Right forelimb (tissue), 1 donor: ENCODE measurements at places on chromosomes 7 and 10.

- DNase-seq: no peak
Measured at GRCh38 chr10:51109801-51110533, 35.7 kb downstream of the PRKG1 start.

DNA sequence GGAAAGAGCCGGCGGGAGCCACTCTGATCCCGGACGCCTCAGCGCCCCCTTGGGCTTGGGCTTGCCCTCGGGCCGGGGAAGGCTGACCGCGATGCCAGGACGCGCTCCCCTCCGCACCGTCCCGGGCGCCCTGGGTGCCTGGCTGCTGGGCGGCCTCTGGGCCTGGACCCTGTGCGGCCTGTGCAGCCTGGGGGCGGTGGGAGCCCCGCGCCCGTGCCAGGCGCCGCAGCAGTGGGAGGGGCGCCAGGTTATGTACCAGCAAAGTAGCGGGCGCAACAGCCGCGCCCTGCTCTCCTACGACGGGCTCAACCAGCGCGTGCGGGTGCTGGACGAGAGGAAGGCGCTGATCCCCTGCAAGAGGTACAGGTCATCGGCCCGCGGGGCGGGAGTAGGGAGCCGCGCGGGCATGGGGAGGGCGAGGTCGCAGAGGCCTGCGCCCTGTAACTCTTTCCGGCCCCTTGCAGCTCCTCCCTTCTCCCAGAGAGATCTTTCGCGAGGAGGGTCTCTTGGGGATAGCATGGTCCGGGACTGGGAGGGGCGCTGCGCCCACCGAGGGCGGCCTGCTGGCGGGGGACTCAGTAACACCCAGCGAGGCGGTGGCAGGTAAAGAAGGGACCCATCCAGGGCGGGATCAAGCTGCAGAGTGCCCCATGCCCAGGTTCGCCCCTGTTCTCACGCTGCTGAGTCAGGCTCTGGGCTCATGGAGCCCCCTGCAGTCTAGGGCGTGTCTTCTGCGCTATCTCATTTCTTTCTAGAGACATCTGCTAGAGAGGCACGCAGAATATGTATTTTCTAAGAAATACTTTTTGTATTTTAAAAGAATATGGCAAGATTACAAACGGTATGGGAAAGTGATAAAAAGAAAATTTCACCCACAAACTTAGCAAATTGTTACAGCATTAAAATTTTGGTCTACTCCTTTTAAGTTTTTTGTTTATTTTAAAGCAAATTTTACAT is 687 bp downstream of the EPDR1 start:
- peak; percentile 75 for DNase-seq

DNA sequence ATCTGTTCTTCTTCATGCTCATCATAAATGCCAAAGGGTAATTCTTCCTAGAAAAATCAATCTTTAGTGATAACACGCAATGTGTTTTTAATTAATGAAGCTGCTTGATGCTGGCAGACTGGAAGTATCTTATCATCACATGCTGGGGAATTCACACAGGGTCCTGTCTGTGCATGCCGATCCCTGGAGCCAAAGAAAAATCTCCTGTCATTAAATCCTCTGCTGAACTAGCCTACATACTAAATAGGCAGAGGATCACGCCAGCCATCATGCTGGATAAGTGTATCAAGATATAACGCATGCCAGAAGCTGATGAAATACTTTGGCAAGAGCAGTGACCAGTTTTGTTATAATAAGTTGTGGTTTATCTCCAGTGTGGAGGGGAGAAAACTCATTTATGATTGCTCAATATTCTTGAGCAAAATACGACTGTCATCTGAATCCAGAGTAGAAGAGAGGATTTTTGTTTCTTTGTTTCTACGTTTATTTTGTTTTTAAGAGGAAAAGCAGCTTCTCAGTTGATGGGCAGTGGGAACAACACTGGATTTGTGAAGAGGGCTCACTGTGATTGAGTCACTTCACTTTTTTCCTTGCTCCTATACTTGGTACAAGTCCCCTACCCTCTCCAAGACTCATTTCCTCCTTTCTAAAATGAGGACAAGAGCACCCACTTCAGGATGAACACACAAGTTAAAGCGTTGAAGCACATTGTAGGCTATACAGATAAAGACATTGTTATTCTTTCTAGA is 649.1 kb downstream of the TNS3 start:
- DNase-seq: no peak

GRCh38 chr10:123878666-123879303 is 12.8 kb downstream of the CPXM2 start:
- DNase-seq: no peak

DNA sequence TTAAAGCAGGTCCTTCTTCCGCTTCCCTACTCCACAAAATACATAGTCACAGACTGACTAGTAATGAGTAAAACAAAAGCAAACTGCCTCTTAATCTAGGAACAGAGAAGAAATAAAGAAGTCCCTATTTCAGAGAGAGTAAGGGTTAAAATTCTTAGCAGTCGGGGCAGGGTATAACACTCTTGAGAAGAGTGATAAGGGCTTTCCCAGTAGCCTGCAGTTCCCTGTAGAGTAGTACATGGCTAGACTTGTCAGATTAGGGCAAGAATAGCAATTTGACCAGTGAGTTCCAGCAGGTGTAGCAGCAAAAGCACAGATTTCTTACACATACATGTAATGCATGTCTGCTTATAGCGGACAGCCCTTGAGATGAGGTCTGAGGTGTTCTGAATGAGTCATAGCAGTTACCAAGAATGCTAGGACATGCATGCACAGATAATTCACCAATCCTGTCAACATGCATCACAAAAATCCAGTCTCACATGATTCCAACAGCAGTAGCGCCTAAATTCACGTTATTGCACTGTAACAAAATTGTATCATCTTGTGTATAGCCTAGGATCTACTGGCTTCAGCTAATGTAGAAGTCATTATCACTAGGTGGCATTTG is 40.7 kb downstream of the BTRC start:
- DNase-seq: no peak

DNA sequence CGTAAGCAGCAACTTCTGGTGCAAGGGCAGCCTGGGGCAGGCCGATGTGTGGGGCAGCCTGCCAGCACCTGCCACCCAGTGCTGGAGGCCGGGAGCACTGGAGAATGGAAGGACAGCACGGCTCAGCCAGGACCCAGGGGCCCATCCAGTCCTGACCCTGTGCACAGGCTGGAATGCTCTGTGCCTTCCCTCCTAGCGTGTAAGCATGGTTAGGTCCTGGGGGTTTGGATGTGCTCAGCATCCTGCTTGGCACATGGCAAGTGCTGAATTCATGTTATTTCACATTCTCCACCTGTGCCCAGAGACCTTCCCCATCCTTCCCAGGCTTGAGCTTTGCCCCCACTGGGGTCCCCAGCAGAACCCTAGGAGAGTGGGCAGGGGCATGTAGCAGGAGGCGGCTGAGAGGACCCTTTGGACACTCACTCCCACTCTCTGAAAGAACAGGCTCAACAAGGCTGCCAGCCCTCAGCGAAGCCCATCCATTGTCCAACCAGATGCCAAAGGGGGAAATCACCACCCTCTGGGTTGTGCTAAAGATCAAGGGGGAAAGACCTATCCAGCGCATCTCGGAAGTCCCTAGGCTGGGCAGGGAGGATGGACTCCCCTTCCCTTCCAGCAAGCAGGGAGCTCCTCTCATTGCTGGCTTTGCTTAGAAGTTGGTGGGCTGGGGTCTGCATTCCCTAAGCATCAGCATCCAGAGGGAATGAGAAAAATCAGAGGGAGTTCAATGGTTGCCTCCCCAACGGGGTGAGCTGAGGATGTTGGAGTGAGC is 29.7 kb downstream of the ANXA8 start:
- DNase-seq: peak; percentile 31

GRCh38 chr7:28136420-28136819 is 44.2 kb downstream of the JAZF1 start:
- DNase-seq: no peak

GRCh38 chr10:86368987-86369386 is 2.4 kb upstream of the GRID1 start:
- peak; percentile 21 for DNase-seq

DNA sequence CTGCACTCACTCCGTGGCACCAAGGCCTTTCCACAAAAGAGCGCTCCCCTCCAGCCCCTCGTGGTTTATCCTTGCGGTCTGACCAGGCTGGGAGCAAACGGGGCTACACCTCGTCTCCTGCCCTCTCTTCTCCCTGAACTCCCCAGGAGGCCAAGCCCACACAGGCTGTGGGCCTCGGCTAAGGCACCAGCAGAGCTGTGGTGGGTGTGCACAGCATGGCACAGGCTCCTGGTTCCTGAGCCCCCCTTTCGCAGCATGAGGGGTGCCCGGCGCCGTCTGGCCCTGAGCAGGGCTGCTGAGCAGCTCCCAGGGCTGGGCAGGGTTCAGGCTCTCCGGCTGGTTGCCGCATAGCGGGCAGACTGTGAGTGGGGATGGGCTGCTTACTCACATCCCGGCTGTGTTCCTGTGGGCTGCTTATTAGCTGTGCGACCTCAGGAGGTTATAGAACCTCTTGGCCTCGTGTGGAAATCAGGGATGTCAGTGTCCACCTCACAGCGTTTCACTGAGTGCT is 90.4 kb downstream of the ZMIZ1 start:
- no peak for DNase-seq

GRCh38 chr7:1225441-1226185 is 7.1 kb upstream of the UNCX start:
- no peak for DNase-seq

DNA sequence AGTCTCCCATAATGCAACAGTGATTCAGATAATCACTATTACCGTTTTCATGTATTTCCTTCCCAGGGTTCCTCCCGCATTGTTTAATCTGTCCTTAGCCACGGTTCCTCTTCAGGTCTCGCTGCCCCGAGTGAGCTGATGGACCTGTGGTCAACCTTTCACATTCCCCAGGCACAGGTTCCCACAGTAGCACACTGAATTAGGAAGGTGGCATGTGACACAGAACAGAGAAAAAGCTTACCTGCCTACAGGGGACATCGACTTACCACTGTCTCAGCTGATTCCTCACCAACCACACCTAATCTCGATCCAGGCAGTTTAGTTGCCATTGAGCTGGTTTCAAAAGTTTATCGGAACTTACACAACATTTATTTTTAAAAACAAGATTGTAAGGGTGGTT is 72.2 kb downstream of the MTURN start:
- DNase-seq: no peak

DNA sequence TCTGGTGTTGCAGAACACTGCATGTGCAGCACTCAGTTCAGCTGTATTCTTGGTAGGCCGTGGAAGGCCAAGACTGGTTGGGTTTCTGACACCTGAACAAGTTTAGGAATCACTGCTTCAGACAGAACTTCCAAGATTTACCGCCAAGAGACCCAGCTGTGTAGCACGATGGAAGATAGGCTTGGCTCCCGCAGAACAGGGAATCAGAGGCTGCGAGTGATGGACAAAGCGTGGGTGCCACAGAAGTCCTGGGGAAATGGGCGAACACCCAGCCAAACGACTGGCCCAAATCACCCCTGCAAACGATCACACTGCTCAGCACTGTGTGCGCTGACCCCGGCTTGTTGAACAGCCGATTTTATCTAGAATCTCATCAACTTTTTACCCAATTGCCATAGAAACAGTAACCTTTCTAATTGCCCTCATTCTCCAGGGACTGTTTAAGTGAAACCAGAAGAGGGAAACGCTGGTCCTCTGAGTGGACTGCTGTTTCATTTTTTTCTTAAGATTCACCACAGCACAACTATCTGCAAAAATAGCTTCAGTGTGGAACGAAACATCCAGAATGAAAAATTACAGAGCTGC is 17.9 kb downstream of the ZFAND2A start:
- DNase-seq: no peak

DNA sequence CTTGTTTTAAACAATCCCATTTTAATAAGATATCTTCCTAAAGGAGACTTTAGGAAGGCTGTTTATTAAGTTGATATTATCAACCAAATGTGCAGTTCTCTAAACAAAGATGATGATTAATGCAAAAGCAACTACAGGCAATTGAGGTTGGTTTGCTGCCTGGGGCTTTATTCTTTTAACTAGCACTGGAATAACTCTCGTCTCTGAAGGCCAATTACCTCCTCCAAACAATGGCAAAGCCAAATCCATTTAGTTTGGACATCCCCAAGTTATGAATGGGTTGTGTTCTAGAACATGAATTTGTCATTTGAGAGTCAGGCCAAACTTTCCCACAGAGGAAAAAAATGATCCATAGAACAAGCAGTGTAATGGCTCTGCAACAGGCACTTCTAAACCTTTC is 114.1 kb downstream of the SLC16A9 start:
- no peak for DNase-seq

- DNase-seq: no peak
Measured at GRCh38 chr10:58064714-58065528, 202.8 kb downstream of the IPMK start.
